ENCODE measurements at places on chromosomes 11 and 22. TPM values are rescaled to one million over a fixed set of nuclear protein-coding genes. Genes with fewer than 3 reads are reported as not detected.

DNA sequence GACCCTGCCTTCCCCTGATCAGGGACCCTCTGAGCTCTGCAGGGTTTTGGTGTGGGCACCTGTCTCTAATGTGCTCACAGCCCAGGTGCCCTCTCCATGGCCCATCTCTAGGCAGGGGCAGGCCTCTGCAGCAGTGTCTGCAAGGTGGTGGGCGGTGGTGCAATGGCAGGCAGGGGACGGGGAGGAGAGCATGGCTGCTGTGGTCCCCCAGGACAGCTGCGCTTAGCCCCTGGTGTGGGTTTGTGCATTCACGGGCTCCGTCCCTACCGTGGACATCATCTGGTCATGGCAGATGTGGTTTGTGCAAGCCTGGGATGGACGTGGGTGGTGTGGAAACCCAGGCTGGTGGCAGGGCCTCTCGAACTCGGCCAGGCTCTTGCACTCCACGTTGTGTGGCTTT is 443.1 kb downstream of the TBC1D22A start:
- no peak for DNase-seq
- H3K27ac ChIP-seq, result no peak overlapping the region
- no peaks in the 10 kb centered on the region for H3K27me3 ChIP-seq

- no peak overlapping the region for H3K27ac ChIP-seq
- DNase-seq, result no peak
- H3K4me1 ChIP-seq, result peaks cover 37% of the 10 kb centered on the region
- H3K36me3 ChIP-seq, result peaks cover 45% of the 10 kb centered on the region
Measured at GRCh38 chr22:39931251-39931650, 28.9 kb upstream of the TMA7B start.

DNA sequence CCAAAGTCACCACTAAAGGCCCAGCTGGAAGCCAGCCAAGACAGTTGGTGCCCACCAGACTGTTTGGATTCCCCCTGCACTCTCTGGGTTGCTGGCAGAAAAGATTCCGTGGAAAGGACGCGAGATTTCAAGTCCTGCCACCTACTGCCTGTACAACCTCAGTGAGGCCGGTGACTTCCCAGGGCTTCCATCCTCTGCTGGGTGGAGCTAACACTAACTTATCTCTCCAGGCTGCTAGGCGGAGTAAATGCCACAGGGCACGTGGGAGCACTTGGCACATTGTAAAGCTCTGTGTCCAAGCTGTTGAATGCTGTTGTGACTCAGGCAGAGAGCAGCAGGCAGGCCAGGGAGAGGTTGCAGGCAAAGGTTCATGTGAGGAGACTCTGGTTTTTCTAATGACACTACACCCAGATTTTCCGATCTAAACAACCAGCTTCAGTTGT is 50.9 kb upstream of the CDON start:
- no peak overlapping the region for H3K27ac ChIP-seq
- no peak overlapping the region for H3K4me3 ChIP-seq

Gene TNNT3
- total RNA-seq, result 2.8 TPM

GRCh38 chr22:50729391-50730012 is 8.5 kb upstream of the ACR start:
- H3K36me3 ChIP-seq, result no peaks in the 10 kb centered on the region
- H3K4me1 ChIP-seq, result no peaks in the 10 kb centered on the region
- no peaks in the 10 kb centered on the region for H3K27me3 ChIP-seq
- DNase-seq, result no peak
- H3K4me3 ChIP-seq, result no peak overlapping the region
- peak overlapping the region; percentile 11 for H3K27ac ChIP-seq

- no peaks in the 10 kb centered on the region for H3K36me3 ChIP-seq
- no peak overlapping the region for H3K4me3 ChIP-seq
- H3K27me3 ChIP-seq, result peaks cover 6% of the 10 kb centered on the region
- no peak overlapping the region for H3K27ac ChIP-seq
- no peaks in the 10 kb centered on the region for H3K4me1 ChIP-seq
Measured at GRCh38 chr11:30594646-30595411, 8.7 kb upstream of the MPPED2 start.

Gene TMEM132A
- 0.47 TPM for total RNA-seq

GRCh38 chr11:119540370-119541125 is 117.6 kb upstream of the THY1 start:
- H3K4me1 ChIP-seq, result no peaks in the 10 kb centered on the region
- H3K4me3 ChIP-seq, result no peak overlapping the region
- no peak for DNase-seq
- no peaks in the 10 kb centered on the region for H3K36me3 ChIP-seq
- peaks cover 2% of the 10 kb centered on the region for H3K27me3 ChIP-seq
- H3K27ac ChIP-seq, result no peak overlapping the region

GRCh38 chr22:39183991-39184585 is 31.6 kb upstream of the CBX7 start:
- no peaks in the 10 kb centered on the region for H3K36me3 ChIP-seq
- peaks cover 10% of the 10 kb centered on the region for H3K27me3 ChIP-seq
- no peak for DNase-seq

- H3K36me3 ChIP-seq, result no peaks in the 10 kb centered on the region
- DNase-seq, result peak; percentile 62
Measured at GRCh38 chr11:86176165-86176884, 68.2 kb upstream of the EED start.

Gene DEFB131B
- not detected for total RNA-seq

- no peak overlapping the region for H3K27ac ChIP-seq
- no peaks in the 10 kb centered on the region for H3K36me3 ChIP-seq
- DNase-seq, result no peak
- peaks cover 23% of the 10 kb centered on the region for H3K27me3 ChIP-seq
- peaks cover 12% of the 10 kb centered on the region for H3K4me1 ChIP-seq
Measured at GRCh38 chr11:75700940-75701339, 16.7 kb upstream of the MOGAT2 start.

DNA sequence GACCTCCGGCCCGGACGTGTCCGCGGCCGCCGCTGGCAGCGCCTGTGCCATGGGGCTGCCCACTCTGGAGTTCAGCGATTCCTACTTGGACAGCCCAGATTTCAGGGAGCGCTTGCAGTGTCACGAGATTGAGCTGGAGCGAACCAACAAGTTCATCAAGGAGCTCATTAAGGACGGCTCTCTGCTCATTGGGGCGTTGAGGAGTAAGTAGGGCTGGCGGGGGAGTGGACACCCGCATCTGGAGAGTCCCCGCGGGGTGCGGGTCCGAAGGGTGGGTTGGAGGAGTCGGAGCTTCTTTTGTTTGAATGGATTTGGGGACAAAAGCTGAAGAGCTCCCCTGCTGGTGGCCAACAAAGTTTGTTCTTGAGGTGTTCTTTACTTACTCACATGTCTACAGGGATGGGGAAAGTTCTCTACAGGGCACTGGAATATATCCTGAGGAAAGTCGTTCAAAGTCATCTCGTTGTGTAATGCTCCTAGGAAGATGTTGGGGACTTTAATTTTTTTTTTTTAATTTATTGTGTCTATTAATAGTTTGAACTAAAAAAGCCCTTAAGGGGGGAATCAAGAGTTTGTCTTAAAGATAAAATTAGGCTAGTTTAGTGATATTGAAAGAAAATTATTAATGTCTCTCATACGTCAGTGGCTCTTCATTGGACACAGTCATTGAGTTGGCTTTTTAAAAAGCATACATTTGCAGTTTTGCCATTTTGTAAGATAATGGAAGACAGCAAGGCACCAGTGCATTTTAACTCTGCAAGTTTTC is 725 bp downstream of the ARHGAP42 start:
- H3K27ac ChIP-seq, result no peak overlapping the region
- DNase-seq, result peak; percentile 49
- H3K4me1 ChIP-seq, result peaks cover 25% of the 10 kb centered on the region
- peak overlapping the region; percentile 82 for H3K4me3 ChIP-seq
- H3K36me3 ChIP-seq, result no peaks in the 10 kb centered on the region

- no peaks in the 10 kb centered on the region for H3K27me3 ChIP-seq
- H3K4me3 ChIP-seq, result no peak overlapping the region
- no peaks in the 10 kb centered on the region for H3K36me3 ChIP-seq
- no peak for DNase-seq
- H3K4me1 ChIP-seq, result peaks cover 29% of the 10 kb centered on the region
Measured at GRCh38 chr11:75490221-75491181, 35.2 kb downstream of the GDPD5 start.

Gene DBX1
- total RNA-seq, result not detected

DNA sequence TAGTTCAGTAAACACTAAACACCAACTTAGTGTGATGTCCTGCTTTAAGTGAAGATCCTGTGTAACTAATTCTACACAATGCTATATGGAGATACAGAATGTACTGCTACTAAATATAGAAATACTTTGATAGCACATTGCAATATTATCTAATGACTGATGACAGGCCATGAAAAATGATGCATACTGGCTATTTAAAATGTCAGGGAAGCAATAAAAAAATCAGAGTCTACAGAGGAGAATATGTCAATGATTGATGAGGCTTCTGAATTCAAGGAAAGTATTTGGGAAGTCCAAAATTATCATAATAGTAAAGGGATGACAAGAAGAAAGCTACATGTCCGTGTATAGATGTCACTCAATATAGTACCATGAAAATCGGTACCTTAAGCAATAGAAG is 55.3 kb downstream of the GUCY1A2 start:
- H3K27ac ChIP-seq, result no peak overlapping the region
- DNase-seq, result no peak
- no peaks in the 10 kb centered on the region for H3K27me3 ChIP-seq
- no peaks in the 10 kb centered on the region for H3K36me3 ChIP-seq
- no peaks in the 10 kb centered on the region for H3K4me1 ChIP-seq

GRCh38 chr11:20131788-20132666 is 28.2 kb downstream of the DBX1 start:
- peak; percentile 55 for DNase-seq
- H3K27me3 ChIP-seq, result peaks cover 22% of the 10 kb centered on the region
- H3K4me3 ChIP-seq, result peak overlapping the region; percentile 60
- no peak overlapping the region for H3K27ac ChIP-seq
- no peaks in the 10 kb centered on the region for H3K36me3 ChIP-seq
- H3K4me1 ChIP-seq, result peaks cover 11% of the 10 kb centered on the region

- H3K4me1 ChIP-seq, result no peaks in the 10 kb centered on the region
- DNase-seq, result no peak
- peaks cover 3% of the 10 kb centered on the region for H3K27me3 ChIP-seq
Measured at GRCh38 chr11:33657757-33658156, 42.9 kb downstream of the C11orf91 start.

- no peaks in the 10 kb centered on the region for H3K36me3 ChIP-seq
- H3K4me3 ChIP-seq, result no peak overlapping the region
- H3K27ac ChIP-seq, result no peak overlapping the region
- H3K4me1 ChIP-seq, result no peaks in the 10 kb centered on the region
- H3K27me3 ChIP-seq, result no peaks in the 10 kb centered on the region
Measured at GRCh38 chr22:39361496-39361895, 11.7 kb downstream of the SYNGR1 start.
